ENCODE measurements at places on chromosomes 12 and 14.

- no peak for DNase-seq
These were observed 1225.2 kb downstream of the AACS start for GRCh38 chr12:126290456-126290855.

DNA sequence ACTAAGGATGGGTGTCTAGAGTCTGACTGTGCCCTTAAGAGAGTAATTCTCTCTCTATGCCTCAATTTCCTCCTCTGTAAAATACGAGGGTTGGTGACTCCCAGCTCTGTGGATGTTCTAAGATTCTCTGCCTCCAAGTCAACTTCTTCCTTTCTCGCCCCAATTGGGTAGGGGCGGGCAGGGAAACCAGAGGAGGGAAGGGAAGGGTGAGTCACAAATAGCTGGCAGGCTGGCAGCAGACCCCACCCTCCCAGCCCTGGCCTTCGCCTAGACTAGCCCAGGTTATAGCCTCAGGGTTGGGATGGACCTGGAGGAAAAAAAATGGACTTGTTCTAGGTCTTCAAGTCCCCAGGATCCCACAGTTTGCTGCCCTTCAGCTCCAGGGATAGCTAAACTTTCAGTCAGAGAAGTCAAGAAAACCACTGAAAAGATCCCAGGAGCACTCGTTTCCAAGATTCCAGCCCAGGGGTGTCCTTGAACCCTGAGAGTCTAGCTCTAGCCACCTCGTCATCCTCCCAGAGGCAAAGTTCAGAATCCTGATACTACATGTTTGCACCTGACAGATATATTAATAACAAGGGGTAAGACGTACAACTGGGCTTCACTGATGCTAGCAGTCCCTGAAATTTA, 2.3 kb downstream of the DGKA start:
- DNase-seq, result no peak

DNA sequence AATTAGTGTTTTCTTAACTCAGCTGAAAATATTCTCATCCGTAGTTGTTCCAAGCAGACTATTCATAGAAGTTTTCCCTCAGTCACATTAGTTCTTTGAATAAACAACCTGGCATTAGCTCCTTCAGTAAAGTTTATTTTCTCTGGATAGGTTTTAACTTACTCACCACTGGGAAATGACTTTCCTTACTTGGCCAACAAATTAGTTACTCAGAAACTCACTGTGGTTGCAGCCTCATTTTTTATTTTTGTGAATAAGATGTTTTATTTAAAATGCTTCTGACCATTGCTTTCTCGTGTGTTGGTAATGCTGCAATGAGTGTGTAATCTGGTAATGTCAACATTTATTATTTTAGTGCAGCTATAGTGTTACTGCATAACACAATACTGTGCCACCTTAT, 74.9 kb downstream of the NOVA1 start:
- no peak for DNase-seq

- no peak for DNase-seq
These were observed 994.0 kb downstream of the TRHDE start for GRCh38 chr12:73266206-73266605.

GRCh38 chr14:25042362-25043299, 7.3 kb downstream of the STXBP6 start:
- no peak for DNase-seq

DNA sequence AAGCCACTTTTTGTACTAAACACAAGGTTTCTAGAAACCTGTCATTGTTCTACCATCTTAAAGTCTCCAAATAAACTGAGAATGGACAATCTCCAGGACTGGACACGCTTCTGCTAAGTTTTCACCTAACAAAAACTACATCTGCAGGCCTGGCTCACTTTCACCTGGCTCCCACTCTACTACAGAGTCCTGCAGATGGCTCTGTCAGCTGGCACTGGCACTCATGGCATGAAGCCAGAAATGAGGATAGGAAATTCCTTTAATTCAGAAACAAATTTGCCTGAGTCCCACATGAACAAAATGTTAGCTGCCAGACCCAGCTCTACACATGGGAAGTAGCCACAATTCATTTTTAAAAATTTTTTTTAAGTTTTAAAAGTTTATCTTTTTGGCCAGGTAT, 42.1 kb downstream of the STXBP6 start:
- no peak for DNase-seq

GRCh38 chr14:93332397-93332852, 411 bp downstream of the BTBD7 start:
- DNase-seq, result peak; percentile 86

DNA sequence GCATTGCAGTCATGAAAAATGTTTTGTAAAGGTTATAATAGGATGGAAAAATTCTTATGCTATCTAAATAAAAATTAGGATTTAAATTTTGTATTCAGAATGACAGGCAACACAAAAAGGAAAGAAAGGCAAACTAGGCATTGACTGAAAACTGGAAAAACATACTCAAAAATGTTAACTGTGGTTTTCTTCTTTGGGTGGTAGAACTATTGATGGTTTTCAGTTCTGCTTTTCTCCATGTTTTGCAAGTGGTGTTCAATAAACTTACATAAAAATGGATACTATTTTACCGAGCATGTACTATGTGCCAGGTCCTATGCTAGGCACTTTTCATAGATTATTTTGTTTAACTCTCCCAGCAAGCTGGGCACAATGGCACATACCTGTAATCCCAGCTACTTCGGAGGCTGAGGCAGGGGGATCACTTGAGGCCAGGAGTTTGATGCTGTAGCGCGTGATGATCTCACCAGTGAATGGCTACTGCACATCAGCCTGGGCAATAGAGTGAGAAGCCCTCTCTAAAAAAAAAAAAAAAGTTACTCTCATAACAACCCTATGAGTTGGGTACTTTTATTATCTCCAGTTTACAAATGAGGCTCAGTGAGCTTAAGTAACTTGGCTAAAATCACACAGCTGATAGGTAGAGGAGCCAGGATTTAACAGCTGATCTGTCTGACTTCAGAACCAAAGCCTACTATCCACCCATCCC, 26.3 kb upstream of the TCP11L2 start:
- DNase-seq, result no peak

GRCh38 chr12:88691811-88692210, 111.5 kb upstream of the KITLG start:
- no peak for DNase-seq

Data from D341Med (cell line).